ENCODE measurements at places on chromosomes 13 and 19.
A peak's percentile ranks its signal among the peaks of the same experiment; 100 is the strongest.

- no peak for DNase-seq
Measured at GRCh38 chr19:57192993-57193392, 1.7 kb downstream of the ZNF264 start.

- no peak for DNase-seq
Measured at GRCh38 chr19:41172297-41173164, 20.5 kb upstream of the CYP2S1 start.

GRCh38 chr13:31962731-31963370, 68.7 kb upstream of the FRY start:
- DNase-seq = no peak

DNA sequence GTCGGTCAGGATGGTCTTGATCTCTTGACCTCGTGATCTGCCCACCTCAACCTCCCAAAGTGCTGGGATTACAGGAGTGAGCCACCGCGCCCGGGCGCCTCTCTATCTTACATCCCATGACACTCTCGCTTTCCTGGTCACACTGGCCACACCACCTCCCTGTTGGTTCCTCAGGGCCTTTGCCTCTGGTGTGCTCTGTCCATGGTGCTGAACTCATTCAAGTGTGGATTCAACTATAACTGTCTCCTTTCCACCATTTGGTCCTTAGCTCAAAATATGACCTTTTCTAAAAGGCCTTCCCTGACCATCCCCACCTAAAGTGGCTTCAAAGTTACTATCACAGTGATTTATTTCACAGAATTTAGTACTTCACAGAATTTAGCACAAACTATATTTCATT, 3.7 kb upstream of the SMIM17 start:
- DNase-seq = peak; percentile 21

DNA sequence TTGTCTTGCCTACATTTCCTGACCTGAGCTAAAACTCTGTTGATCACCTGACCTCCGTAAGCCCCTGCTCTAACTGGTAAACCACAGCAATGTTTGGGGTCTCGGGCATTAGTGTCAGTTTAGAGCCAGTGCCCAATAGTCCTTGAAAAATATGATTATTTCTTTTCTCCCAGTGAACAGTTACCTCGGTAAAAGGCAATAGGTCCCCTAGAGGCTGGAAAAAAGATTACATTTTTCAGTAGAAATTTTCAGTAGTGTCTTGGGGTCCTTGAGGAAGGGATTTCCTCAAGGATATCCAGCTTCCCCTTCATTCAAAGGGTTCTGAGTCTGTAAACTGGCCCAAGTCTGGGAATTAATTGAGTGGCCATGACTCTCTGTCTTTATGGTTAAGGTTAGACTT, 177.5 kb downstream of the SLC7A1 start:
- no peak for DNase-seq

DNA sequence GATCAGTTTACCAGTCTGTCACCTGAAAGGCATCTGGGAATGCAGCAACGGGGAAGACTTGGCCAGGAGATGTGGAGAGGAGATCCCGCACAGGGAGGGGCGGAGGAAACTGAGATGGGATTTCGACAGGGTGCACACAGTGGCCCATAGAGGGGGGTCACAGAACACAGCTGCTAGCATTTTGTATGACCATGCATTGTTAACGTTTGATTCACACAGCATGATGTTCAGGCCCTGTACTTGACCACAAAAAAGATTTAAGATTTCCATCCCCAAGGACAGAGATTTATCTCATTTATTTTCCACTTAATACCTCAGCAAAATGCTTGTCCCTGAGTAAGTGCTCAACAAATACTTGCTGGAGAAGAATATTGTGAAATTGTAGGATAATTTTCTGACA, 63.2 kb downstream of the RAB20 start:
- no peak for DNase-seq

GRCh38 chr13:80550971-80551441, 210.1 kb upstream of the SPRY2 start:
- no peak for DNase-seq
